Smooth muscle cell of the brain vasculature (primary cell): ENCODE measurements at places on chromosomes 11 and 22.

- DNase-seq, result no peak
Observed at GRCh38 chr11:120316880-120317688, 8.0 kb upstream of the TLCD5 start.

GRCh38 chr11:92482492-92483060 is 258.0 kb downstream of the FAT3 start:
- no peak for DNase-seq

DNA sequence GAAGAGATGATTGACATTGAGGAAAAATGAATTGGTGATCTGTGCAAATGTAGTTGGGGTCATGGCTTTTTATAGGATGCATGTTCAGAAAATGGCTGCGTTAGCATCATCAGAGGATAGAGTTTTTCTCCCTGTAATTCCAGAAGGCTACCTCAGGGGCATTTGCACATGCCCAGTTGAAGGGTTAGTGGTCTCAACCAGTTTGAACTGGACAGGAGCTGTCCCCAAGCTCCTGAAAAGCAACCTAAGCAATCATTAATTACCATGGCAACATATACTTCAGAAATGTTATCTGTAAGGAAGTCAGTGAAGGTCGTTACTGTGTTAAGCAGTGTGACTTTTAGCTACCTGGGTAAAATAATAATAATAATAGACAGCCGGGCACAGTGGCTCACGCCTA is 29.3 kb downstream of the TUG1 start:
- DNase-seq, result no peak

GRCh38 chr22:50031189-50032091 is 18.9 kb upstream of the IL17REL start:
- no peak for DNase-seq

DNA sequence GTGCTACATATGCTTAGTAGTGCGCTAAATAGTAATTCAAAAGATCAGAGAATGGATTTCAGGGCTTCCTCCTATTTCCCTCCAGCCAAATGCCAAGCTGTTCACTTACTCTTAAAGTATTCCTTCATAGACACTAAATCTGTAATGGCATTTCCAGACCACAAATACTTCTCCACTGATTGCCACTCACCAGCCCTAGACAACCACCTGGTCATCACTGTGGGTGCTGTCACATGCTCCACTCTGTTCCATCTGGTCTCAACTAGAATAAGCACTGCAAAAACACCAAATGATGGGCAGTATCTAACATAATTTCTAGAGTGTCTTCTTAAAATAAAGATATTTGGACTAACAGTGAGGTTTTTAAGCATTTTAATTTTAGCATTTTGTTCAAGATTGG is 341.3 kb downstream of the AASDHPPT start:
- no peak for DNase-seq

DNA sequence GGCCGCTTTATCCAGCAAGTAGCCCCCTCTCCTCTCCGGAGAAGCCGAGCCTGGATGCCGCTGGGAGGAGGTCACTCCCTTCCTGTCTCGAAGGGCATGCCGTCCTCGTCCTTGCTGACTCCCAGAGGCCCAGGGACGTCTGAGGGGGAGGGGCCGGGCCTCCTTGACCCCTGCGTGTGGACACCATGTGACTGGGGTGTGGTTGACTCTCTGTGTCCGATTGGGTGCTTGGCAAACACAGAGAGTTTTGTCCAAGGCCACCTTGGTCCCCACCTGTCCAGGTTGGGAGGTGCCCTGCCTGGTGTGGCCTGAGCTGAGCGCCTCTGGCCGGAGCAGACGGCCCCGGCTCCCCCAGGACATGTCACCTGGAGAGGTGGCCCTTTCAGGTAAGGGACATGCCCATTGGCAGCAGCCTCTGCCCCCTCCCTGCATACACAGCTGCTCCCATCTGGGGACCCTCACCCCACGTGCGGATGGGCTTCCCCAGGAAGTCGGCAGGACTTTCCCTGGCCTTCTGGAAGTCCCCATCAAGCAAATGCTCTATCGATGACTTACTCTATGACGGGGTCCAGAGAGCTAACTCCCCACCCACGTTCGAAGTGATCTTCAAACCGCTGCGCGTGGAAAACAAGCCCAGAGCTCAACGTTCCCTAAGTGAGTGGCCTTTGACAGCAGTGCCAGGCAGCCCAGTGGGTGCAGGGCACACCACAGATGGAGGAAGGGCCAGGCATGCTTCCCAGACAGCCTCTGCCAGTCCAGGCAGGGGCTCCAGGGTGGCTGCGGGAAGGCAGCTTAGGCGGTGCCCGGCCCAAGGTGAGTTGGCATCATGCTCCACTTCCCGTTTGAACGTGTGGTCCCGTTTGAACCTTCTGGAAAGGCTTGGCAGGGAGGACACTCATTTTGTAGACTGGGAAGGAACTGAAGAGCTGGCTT is at the start of gene SMIM38:
Gene SMIM38 (plus strand): TSS at position 634 of the 933 bp plus-strand sequence. CDS start 1,912 bp downstream, outside the sequence.
- no peak for DNase-seq

- no peak for DNase-seq
Observed at GRCh38 chr11:117792992-117793391, 4.0 kb downstream of the DSCAML1 start.

DNA sequence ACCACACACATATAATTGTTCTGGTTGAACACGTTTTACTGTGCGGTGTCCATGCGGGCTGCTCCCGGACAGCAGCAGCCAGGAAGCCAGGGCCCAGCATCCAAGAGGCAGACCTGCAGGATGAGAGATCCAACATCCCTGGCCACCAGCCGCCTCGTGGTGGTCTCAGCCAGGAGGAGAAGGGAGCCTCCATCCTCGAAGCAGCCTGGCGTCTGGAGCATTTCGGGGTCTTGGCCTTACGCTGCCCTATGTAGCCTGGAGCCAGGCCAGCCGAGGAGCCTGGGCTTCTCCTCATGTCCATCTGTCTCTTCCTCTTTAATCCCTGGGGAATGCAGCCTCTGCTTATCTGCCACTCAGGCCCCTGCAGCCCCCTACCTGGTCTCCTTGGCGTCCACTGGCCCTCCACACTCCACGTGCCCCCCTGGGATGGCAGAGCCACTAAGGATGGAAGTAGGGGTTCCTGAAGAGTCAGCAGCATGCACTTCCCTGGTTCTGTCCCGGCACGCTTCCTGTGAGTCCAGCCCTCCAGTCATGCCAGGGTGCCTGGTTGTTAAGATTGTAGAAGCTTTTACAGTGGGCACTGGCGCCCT is 253.2 kb downstream of the TBC1D22A start:
- no peak for DNase-seq

DNA sequence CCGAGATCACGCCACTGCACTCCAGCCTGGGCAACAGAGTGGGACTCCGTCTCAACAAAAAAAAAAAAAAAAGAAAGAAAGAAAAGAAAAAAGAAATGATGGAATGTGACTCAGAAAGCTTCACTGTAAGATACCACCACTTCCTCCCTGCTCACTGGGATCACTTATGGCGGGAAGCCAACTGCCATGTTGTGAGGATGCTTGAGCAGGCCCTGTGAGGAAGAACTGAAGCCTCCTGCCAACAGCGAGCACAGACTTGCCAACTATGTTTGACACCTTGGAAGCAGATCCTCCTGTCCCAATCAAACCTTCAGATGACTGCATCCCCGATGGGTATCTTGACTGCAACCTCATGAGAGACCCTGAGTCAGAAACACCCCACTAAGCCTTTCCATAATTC is 8.3 kb downstream of the SEC14L6 start:
- DNase-seq, result no peak

GRCh38 chr11:116193321-116194131 is 579.3 kb downstream of the BUD13 start:
- no peak for DNase-seq
